CD4-positive, alpha-beta T cell treated with Interleukin-6 at 100 ng/mL for 8 hours (primary cell): ENCODE measurements at places on chromosomes 7 and 10.

DNA sequence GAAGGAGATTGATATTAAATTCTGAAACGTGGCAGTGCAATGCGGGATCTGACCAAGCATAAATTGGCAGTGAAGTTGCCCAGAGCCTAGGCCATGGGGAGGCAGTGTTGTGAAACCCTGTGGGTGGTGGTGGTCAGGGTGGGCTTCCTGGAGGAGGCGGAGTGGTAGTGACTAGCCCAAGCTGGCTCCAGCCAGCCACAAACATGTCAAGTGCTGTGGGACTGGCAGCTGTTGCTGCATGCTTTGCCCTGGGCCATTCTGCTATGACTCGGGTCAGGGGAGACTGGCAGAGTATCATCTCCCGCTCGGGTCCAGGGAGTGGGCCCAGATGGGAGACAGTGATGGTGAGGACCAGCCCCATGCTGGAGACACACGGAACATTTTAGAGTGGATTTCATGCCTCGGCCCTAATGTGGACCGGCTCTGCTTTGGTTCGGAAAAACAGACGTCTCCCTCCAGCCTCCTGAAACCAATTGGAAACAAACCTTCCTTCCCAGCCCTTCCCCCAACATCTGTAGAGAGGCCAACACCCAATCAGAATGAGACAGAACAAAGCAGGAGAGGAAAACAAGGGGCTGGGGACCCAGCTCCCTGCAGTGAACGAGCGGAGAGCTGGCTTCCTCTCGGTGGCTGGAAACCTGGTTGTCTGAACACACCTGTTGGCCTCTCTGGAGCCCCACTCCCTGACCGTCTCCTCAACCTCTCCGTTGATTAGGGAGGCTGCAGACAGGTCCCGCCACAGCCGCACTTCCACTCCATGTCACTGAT is 58.2 kb downstream of the TMEM270 start:
- no peak for DNase-seq

- no peak for DNase-seq
Observed at GRCh38 chr10:130858626-130859025, 452.9 kb downstream of the TCERG1L start.

- no peak for DNase-seq
Observed at GRCh38 chr10:24453404-24453830, 244.5 kb downstream of the KIAA1217 start.

- no peak for DNase-seq
Observed at GRCh38 chr7:143405173-143406001, 3.3 kb downstream of the EPHA1 start.

DNA sequence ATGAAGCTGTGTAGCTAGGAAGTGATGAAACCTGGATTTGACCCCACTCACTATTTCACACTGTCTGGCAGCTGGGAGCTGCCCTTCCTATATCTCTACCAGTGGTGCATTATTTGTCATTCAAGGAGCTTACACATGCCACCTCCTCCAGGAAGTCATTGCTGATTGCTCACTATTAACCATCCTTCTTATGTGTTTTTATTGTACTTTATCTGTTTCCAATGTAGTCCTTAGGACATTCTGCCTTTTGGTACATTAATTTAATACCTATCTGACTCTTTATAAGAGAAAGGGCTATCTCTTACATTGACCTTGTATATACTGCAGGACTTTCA is 31.0 kb downstream of the HHEX start:
- no peak for DNase-seq

DNA sequence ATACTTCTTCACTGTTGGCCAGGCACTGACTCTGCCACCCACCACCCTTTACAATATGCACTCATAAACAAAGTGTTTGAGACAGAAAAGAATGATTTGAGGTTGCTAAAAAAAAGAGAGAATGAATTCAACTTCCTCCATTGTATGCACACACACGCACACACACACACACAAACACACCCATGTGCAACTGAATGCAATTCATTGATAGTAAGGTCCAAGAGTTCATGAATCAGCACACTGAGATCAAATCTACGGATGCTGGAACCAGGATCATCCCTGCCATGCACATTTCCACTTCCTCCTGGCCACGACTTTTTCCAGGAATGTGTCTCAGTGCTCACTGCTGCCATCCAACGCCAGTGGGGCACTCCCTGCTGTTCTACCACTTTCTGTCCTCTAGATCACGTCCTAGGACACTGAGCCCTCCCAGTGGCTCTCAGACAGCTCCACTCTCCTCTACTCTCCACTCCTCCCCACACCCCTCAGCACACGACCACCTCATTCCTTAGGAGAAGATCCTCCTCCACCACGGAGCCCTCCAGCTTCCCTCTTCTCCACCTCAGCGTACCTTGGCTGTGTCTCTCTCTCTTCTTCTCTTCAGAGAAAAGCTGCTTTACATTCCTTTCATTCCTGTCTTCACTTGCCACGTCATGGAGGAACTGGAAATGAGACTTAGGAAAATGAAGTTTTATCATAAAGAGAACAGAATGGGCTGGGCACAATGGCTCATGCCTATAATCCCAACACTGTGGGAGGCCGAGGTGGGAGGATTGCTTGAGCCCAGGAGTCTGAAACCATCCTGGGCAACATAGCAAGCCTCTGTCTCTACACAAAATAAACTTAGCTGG is 12.0 kb upstream of the TMEM213 start:
- no peak for DNase-seq

DNA sequence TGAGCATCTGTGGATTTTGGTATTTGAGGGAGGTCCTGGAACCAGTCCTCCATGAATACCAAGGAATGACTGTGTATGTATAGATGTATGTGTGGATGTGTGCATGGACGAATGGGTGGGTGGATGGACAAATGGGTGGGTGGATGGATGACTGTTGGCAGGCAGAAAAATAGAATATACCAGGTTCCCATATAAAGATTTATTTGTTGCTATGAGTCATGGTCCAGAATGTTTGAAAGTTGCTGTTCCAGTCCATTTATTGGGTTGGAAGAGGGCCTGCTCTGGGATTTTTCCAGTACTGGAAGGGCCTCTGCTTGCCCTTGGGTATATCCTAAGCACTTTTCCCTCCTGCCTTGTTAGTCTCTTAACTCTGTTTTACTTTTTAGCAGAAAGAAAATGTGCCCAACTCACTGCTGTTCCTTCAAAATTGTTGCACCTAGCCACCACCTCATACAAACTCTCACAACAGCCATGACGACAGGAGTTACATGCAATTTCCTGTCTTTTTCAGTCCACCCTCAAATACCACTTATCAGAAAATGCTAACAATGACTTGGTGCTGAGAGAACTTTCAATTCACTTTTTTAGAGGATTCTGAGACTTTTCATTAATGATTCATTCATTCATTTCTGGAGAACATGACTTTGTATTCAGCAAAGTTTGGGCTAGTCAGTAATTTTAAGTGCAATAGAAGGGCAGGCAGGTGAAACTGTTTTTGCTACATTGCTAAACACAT is 108.1 kb downstream of the EEPD1 start:
- DNase-seq, result no peak

- DNase-seq, result no peak
Observed at GRCh38 chr10:103691723-103692435, 163.5 kb downstream of the SH3PXD2A start.

DNA sequence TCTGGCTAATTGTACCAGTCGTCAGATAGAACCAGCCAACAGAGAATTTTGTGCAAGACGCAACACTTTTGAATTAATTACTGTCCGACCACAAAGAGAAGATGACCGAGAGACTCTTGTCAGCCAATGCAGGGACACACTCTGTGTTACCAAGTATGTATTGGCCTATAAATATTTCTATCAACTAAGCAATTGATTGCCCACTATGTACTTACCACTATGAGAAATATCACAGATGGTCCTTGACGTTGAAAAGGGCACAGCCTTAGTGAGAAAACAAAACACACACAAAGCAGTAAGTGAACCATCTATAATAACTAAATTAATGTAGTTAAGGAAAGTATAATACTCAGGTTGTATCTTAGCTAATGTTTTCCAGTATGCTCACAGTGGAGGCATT is 60.0 kb downstream of the ANLN start:
- no peak for DNase-seq

DNA sequence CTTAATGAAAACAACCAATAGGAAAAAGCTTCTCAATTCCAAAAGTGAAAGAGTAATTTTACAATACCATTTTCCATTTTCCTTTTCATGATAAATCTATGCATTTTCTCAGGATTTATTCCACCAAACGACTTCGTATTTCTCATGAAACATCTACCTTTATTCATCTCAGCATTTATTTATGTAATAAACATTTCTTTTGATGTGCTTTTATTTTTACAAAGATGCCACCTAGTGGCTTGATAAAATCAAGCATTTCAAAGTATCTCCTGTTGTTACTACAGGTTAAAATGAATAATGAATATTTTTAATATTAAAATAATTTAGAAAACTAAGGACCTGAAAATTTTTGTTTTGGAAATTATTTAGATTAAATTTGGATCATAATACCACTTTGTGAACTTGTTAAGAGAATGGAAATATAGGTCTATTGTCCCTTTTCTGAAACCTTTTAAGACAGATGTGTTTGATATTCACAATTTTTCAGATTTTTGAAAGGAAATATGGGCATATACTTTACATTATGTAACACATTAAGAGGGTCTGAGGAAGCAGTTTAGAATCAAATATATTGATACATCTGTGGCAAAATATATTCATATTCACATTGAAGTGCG is 2.7 kb upstream of the IQUB start:
- peak; percentile 8 for DNase-seq

GRCh38 chr10:33208166-33208565 is 126.3 kb downstream of the NRP1 start:
- DNase-seq, result no peak

DNA sequence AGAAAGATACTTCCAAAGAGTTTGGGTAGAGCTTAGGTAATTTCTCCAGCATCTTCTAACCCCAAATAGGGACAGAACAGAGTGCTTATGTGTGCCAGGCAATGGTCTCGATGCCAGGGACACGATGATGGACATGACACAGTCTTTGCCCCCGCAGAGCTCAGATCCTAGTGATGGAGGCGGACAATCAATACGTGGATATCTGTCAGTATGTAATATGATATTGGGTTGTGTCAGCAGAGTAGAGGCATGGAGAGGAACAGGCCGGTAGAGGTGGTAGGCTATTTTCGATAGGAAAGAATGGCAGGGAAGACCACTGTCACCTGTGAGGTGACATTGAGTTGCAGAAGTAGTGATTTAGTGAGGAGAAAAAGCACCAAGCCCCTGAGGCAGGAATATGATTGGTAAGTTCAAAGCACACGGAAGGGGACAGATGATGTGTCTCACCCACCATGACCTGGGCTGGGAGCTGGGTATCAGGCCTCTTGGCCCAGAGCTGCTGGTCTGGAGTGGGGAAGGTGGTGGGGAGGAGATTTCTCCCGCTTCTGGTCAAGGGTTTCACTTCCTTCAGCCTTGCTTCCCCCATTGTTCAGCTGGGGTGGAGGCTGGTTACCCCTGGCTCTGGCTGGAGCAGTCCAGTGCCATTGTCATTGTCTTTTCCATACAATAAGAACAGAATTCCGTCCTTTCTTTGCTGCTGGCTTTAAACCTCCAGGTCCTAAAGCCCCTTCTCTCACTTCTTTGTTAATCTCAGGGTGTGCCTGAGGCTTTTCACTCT is 36.0 kb upstream of the SRGN start:
- no peak for DNase-seq

GRCh38 chr7:14400271-14400670 is 410.8 kb upstream of the ETV1 start:
- no peak for DNase-seq

GRCh38 chr7:142933624-142934023 is at the start of gene TRPV5:
TRPV5 (minus strand) TSS chr7:142933746; CDS start chr7:142933459, 287 bp downstream.
- DNase-seq, result no peak

DNA sequence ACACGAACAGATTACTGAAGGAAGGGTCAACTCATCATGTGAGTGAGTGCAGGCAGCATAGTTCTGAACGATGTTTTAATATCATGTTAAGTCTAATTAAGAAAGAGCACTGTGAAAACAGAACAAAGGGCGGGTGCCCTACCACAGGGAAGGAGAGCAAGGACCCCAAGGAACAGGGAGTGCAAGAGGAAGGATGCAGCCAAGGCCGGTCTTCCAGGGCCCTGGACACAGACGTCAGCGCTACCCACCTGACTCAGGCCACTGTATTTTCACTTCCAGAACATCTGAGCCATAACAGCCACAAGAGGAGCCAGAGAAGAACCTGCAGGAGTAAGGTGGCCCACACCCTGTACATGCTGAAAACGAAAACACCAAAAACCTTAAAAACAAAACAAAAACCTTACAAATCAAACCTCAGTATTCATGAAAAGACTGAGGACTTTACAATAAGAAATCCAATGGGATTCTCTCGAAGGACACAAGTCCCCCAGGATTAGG is 506.1 kb upstream of the AKR1E2 start:
- no peak for DNase-seq

GRCh38 chr7:79176859-79177477 is 276.5 kb downstream of the MAGI2 start:
- DNase-seq, result no peak

DNA sequence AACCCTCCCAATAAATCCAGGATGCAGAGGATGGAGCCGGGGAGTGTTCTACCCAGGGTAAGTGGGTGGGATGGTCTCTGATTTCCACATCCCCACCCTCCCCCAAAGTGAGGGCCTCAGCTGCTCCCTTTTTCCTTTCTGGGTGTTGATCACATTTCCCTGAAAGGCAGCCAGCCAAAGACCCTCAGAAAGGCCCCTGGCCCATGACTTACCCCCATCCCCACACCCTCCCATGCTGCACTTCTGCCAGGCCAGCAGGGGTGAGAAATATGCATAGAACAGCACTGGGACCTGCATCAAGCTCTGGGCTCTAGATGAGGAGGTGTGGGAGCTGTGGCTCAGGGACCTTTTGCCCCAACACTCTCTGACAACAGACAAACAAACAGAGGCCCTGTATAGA is 927.3 kb upstream of the ZNF722 start:
- no peak for DNase-seq

DNA sequence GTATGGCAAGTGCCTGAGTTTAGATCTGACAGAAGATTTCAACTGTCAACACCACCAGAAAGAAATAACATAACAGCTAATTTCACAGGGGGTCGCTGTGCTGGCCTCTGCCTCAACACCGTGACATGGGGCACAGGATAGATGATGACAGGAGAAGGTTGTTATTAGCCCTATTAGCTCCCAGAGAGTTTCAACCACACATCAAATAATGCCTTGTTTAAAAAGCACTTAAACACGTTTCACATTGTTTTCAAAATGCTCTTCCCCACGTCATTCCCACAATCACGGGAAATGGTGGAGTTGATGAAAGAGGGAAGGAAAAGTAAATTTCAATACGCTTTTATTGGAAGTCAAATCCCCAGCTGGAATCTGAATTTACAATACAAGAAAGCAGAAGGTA is 184.7 kb downstream of the MAGI2 start:
- DNase-seq, result no peak

DNA sequence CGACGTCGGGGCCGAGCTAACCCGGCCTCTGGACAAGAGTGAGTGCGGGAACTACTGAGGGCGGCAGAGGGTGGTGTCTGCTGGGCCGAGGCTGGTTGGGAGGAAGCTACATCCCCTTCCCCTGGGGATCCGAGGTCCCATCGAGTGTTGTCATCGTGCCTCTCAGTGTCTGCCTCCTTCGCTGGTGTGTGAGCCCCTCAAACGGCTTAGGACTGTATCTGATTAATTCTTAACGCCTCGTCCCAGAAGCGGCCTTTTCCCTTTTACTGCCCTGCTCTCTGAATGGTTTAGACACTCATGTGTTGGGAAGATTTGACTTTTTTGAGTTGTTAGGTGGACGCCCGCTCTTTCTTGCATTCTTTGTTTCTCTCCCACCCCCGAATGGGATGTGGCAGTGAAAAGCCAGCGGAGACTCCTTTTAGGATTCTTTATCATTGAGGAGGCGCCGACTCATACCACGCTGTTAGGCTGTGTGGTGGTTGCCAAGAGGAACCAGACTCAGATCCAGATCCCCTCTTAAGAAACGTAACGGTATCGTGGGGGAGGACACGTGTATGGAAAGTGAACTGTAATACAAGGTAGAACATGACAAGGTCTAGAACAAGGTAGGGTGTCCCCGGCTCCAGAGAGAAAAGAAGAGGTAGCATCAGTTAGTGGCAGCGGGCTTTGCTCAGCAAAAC is 631 bp downstream of the SUPV3L1 start:
- DNase-seq, result no peak
